ENCODE measurements at places on chromosomes 6 and 20.

DNA sequence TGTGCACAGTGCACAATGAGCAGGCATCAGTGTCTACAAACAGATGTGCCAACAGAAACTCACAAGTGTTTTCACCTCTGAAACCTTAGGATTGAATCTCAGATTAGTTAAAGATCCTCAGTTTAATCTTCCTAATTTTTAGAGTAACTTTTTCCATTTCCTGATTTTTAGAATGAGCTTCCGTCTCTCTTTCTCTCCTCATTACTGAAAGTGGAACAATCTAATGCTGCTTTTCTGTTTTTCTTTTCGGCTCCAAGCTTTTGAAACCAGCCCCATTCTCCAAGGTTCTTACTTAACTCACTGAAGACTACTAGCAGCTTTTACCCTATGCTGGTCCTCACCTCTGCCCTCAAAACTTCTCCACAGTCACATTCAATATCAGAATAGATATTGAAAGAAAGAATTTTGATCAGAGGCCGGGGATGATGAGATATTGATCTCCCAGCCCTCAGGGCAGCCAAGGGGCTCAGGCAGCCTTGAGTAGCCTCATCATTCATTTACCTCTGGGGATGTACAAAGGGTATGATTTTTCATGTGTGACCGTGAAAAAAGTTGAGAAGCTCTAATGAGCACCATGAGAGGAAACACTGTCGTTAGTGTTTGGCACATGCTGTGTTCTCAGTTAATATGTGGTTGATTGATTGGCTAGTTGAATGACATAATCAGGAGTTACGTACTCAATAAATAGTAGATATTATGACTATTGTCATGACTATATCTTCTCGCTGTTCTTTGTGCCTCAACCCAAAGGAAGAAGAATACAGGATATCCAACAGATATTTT, 11.9 kb upstream of the STK38 start:
- DNase-seq, result no peak

GRCh38 chr6:121780325-121781321, 345.2 kb downstream of the GJA1 start:
- DNase-seq, result no peak

DNA sequence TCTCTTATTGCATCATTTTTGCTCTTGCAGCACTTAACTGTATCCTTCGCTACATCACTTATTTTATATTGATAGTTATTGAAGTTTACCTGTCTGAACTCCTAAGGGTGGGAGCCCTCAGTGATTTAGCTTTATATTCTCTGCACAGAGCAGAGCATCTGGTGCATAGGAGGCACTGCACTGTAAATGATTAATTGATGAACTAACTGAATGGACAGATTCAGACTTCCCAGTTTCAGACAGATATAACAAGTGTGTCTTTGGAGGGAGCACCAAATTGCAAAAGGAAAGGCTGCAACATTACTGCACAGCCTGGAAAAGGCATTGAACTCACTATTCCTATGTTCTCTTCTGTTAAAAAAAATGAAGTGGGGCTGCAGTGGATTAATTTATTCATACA, 160.3 kb downstream of the EDN1 start:
- DNase-seq, result no peak

GRCh38 chr6:119110601-119111548, 32.4 kb upstream of the FAM184A start:
- DNase-seq, result peak; percentile 15

DNA sequence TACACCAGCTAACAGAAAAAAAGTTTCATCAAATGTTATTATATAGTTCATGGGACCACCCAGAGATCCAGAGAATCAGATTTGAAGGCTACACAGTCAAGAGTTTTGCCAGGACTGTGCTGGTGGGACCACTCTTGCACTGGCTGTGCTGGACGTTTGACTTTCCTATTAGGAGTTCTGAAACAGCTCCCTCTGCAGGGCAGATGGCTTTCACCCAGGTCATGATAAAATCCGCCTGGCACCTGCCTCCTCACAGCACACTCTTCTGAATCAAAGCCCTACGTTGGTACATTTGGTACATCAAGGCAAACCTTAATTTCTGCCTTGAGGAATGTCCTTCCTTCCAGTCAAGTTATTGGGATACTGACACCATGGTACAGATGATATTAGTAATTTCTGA, 302.1 kb downstream of the ZNF217 start:
- DNase-seq, result no peak

- no peak for DNase-seq
These were observed 51.6 kb downstream of the FAM184A start for GRCh38 chr6:119026822-119027221.

DNA sequence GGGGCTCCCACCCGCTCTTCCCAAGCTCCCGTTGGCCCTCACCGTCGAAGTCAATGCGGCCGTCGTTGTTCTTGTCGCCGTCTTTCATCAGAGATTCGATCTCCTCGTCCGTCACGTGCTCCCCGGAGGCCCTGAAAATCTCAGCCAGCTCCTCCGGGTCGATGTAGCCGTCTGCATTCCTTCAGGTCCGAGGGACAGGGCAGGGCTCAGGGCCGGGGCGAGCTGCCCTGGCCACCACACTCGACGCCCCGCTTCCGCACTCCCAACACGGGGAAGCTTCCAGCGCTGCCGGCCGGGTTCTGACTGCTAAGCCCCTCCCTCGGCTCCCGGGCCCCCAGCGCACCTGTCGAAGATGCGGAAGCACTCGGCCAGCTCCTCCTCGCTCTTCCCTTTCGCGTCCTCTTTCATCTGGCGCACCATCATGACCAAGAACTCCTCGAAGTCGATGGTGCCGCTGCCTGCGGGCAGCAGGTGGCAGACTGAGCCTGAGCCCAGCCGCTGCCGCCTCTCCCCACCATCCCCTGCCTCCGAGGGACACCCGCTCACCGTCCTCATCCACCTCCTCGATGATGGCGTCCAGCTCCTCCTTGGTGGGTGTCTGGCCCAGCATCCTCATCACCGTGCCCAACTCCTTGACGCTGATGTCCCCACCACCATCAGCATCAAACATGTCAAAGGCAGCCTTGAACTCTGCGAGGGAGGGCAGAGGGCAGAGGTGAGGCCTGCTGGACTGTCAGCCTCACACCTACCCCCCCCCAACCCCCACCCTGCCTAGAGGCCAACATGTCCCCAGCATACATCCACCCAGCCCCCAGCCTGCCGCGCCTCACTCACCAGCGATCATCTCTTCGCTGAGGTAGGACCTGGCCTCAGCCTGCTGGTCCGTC, 2.9 kb downstream of the TNNC2 start:
- DNase-seq, result peak; percentile 46

DNA sequence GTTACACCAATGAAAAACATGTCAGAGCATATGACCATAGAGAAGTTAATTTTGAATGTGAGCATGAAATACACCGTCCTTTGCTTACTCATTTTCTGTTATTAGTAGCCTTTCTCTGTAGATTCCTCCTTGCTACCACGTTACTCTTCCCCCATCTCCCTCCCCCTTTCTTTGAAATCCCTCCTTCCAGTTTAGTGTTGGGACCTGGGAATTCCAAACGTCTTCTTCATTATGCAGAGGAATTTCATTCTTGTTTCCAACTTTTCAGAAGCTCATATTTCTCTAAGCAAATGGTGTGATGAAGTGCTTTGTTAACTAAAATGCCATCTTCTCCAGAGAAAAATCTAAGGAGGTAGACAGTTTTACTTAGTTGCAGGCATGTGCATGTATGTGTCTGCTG, 122.4 kb downstream of the MCHR2 start:
- DNase-seq, result no peak
